ENCODE measurements at places on chromosomes 2 and 18.

DNA sequence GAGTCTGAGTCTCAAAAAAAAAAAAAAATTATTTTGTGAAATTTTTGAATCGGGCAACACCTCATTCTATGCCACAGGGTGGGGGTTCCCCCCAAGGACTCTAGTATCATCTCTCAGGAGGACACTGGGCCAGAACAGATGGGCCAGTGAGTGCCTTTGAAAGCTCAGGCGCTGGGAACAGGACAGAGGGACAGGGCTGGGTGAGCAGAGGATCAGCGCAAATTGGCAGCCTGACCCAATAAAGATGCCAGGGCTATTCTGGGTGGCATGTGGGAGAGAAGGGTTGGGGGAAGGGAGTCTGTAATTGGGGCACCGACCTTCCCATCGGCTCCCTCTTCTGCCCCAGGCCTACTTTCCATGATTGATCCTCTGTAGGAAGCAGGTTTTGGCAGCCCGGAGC lies 44.0 kb downstream of the KIF3C start:
- no peak for DNase-seq

DNA sequence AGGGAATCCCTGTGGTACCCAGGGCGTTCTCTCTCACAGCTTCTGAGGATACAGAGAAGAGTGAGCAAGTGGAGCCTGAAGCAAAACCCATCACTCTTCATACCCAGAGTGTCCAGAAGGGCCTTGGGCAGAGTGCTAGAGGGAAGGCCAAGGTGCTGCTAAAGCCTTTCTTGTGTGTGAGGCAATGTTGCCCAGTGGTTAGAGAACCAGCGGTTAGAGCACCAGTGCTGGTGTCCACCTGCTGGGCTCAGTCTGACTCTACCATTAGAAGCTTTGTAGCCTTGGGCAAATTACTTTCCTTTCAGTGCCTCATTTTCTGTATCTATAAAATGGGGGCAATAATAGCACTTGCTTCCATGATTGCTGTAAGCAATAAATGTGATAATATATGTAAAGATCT lies 210.5 kb upstream of the SKOR2 start:
- DNase-seq, result no peak

DNA sequence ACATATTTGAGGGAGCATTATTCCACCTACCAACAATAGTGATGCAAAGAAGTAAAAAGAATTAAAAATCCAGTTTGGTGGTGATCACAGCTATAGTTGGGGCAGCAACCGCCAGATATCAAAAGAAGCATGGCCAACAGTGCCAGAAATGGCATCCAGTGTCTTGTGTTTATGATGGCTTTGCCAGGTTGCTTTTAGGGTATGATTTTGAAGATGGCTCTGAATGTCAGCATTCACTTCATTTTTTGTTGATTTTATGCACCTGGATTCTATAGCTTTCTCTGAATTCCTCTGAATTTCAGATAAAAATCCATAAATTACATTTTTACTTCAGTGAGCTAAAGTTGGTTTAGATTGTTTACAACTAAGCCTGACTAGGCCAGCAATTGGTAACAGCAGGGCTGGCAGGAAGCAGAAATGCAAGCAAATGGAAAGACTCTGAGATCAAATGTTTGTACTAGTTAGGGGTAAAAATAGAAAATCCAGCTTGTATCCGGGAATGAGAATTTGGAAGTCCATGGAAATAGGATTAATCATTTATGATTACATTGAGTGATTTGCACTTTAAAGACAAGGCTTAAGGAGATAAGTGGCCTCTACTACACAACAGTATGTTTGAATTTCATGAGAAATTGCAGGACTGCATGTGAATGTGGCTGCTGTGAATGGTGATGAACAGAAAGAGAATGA lies 40.4 kb downstream of the COL3A1 start:
- peak; percentile 61 for DNase-seq

- DNase-seq, result no peak
These were observed 1081.8 kb upstream of the TMEFF2 start for GRCh38 chr2:193276560-193276959.

DNA sequence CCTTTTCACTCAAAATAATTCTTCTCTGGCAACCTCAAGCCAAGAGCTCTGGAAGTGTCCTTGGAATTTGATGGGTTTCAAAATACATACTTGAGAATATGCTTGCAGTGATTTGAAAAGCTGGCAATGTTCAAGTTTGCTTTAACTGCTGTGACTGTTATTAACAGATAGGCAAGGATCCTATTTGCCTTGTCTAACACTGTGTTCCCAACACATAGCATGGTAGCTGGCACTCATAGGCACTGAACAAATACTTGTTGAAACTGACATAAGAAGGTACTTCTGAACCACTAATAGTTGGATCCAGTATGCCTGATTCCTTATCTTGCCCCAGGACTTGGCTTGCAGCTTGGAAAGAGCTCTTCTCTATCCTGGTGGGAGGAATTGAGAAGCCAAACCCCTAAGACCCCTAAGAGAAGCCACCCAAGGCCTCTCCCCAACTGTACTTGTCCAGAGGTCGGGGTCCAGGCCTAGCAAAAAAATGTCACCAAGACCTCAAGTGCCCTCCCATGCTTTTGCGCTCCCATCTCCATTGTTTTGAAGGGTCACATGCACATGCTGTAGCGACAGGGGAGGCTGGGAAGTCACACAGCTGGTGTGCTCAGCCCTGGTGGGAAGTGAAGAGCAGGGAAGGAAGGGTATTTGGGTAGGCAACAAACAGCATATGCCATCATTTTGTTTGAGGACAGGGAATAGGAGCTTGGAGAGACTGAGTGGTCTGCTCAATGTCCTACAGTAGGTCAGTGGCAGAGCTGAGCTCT lies 118.4 kb upstream of the HAAO start:
- DNase-seq, result no peak

- DNase-seq, result peak; percentile 42
These were observed 11.6 kb upstream of the OLA1 start for GRCh38 chr2:174259981-174260380.

DNA sequence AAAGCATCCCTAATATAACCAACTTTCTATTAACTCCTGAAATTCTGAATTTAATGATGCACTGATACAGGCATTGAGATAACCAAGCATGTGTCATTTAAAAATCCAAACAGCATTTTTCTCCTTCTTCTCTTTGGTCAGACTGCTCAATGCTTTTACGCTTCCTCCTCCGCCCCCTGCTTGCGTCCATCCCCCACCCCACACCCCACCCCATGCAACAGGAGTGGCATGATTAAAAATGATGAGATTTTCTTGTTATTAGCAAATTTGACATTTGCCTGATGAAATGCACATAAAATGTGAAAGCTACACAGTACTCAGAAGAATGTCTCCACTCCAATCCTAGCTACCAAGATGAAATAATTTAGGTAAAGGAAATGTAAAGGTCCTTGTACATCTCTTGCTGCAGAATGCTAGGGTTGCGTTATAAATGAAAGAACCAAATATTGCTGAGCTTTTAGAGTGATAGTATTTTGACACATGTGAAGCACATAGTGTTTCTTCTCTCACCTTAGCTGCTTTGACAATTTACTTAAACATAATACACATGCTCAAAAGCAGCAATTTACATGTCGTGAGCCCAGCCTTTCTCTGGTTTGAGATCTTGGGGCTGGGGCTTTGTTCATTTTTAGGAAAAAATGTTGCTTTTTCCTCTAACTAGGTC lies 263.8 kb downstream of the MEIS1 start:
- DNase-seq, result no peak

- no peak for DNase-seq
These were observed 65.4 kb upstream of the TMEM182 start for GRCh38 chr2:102696463-102696862.

DNA sequence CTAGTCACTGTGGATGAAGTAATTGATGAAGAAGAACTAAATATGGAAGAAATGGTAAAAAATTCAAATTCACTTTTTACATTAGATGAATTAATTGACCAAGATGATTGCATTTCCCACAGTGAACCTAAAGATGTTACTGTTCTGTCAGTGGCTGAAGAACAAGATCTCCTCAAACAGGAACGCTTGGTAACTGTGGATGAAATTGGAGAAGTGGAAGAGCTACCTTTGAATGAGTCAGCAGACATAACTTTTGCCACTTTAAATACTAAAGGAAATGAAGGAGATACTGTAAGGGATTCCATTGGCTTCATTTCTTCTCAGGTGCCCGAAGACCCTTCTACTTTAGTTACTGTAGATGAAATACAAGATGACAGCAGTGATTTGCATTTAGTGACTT lies 26.6 kb upstream of the DYSF start:
- DNase-seq, result no peak

- no peak for DNase-seq
These were observed 289.6 kb downstream of the PTPRM start for GRCh38 chr18:7856733-7857132.
